ENCODE measurements at places on chromosomes 2 and 18. TPM values are rescaled to one million over a fixed set of nuclear protein-coding genes. Genes with fewer than 3 reads are reported as not detected.

- no peaks in the 10 kb centered on the region for H3K4me1 ChIP-seq
- H3K4me3 ChIP-seq: peak overlapping the region; percentile 79
- peak; percentile 55 for DNase-seq
- H3K27ac ChIP-seq: peak overlapping the region; percentile 94
Observed at GRCh38 chr2:120253021-120253882, 600 bp downstream of the RALB start.

- H3K4me1 ChIP-seq: no peaks in the 10 kb centered on the region
- no peak overlapping the region for H3K27ac ChIP-seq
- H3K4me3 ChIP-seq: peak overlapping the region; percentile 25
- H3K27me3 ChIP-seq: no peaks in the 10 kb centered on the region
Observed at GRCh38 chr18:22683196-22683676, 249.9 kb upstream of the RBBP8 start.

- H3K4me1 ChIP-seq: peaks cover 13% of the 10 kb centered on the region
- DNase-seq: no peak
- H3K4me3 ChIP-seq: no peak overlapping the region
- H3K36me3 ChIP-seq: no peaks in the 10 kb centered on the region
- H3K27me3 ChIP-seq: no peaks in the 10 kb centered on the region
Observed at GRCh38 chr2:33130054-33130447, 183.3 kb downstream of the LTBP1 start.

DNA sequence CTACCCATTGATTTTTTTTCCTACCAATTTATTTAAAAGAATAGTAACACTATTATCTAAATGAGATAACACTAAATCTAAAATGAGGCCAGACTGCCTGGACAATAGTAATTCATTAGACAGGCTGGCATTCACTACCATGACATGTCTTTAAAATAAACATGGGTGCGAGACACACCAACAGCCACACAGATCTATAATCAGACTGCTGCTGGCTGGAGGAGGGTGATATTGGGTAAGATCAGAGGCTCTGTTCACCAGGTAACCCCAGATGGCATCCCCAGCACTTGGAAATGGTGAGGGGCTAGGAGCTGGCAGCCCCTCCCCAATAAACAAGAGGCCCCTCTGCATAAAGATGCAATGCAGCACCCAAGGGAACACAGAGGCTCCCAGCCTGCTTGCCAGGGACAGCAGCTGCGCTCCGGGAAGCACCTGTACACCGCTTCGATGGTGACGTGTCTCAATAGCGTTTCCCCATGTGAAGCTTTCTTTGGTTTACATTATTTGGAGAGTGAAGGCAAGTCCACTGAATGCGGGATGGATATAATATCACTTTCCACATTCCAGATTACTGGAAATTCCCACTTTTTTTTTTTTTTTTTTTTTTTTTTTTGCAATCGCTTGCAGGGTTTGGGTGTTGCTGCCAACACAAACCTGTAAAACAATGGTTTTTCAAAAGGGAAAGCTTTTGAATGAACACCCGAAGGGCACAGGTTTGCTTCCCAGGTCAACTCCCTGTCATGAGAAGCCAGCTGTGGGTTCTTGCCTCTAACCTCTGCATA lies 159.0 kb downstream of the ZNF516 start:
- no peak overlapping the region for H3K27ac ChIP-seq
- no peaks in the 10 kb centered on the region for H3K27me3 ChIP-seq
- H3K36me3 ChIP-seq: no peaks in the 10 kb centered on the region
- no peak overlapping the region for H3K4me3 ChIP-seq
- DNase-seq: no peak
- H3K4me1 ChIP-seq: no peaks in the 10 kb centered on the region

GRCh38 chr2:12543076-12543977 lies 173.4 kb upstream of the TRIB2 start:
- H3K27ac ChIP-seq: peak overlapping the region; percentile 41
- no peaks in the 10 kb centered on the region for H3K36me3 ChIP-seq
- no peaks in the 10 kb centered on the region for H3K4me1 ChIP-seq
- no peak for DNase-seq

GRCh38 chr2:152247337-152247695 lies 71.8 kb upstream of the STAM2 start:
- no peaks in the 10 kb centered on the region for H3K36me3 ChIP-seq
- no peak overlapping the region for H3K27ac ChIP-seq
- no peak overlapping the region for H3K4me3 ChIP-seq
- H3K27me3 ChIP-seq: no peaks in the 10 kb centered on the region

DNA sequence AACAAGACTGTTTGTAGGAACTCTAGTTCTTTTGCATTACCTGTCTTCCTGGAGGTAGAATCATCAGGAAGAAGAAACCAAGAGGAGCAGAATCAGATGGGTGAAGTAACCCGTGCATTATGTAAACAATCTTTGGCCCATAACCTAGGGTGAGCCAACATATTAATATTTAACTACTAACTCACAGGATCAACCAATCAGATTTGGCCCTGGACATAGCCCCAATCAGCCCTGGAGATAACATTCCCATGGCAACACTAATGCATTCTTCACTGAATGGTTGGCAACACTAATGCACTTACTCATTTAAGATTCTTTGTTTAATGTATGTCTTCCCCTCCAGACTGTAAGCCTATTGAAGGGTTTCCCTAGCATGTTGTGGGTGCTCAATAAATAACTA lies 72.0 kb upstream of the CTAGE1 start:
- no peak overlapping the region for H3K4me3 ChIP-seq
- DNase-seq: no peak
- no peaks in the 10 kb centered on the region for H3K27me3 ChIP-seq
- H3K4me1 ChIP-seq: no peaks in the 10 kb centered on the region
- H3K27ac ChIP-seq: no peak overlapping the region

- no peaks in the 10 kb centered on the region for H3K36me3 ChIP-seq
- no peak overlapping the region for H3K4me3 ChIP-seq
- DNase-seq: no peak
Observed at GRCh38 chr2:82275599-82275998, 1971.0 kb upstream of the LRRTM1 start.

GRCh38 chr18:61854578-61855448 lies 38.0 kb downstream of the RNF152 start:
- no peaks in the 10 kb centered on the region for H3K27me3 ChIP-seq
- H3K4me3 ChIP-seq: no peak overlapping the region
- H3K36me3 ChIP-seq: no peaks in the 10 kb centered on the region
- no peak for DNase-seq
- H3K27ac ChIP-seq: no peak overlapping the region

GRCh38 chr18:10928772-10929373 lies 220.5 kb downstream of the PIEZO2 start:
- H3K4me1 ChIP-seq: no peaks in the 10 kb centered on the region
- no peaks in the 10 kb centered on the region for H3K27me3 ChIP-seq

DNA sequence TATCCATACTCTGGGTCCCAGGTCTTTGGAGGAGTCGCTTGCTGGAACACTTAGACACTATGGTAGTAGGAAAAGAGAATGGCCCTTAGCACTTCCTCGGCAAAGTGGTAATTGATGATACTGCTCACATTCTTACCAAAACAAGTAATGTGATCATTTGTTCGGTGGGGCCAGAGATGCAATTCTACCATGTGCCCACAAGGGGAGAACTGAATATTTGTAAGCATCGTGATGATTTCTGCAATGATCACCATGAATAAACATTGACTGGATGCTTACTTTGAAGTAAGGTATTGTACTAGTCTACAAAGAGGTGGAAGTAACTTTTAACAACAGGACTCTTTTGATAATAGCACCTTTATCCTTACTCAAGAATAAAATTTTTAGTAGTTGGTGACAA lies 109.7 kb downstream of the CD8B2 start:
- DNase-seq: no peak
- H3K4me1 ChIP-seq: no peaks in the 10 kb centered on the region
- no peak overlapping the region for H3K4me3 ChIP-seq
- H3K36me3 ChIP-seq: no peaks in the 10 kb centered on the region

DNA sequence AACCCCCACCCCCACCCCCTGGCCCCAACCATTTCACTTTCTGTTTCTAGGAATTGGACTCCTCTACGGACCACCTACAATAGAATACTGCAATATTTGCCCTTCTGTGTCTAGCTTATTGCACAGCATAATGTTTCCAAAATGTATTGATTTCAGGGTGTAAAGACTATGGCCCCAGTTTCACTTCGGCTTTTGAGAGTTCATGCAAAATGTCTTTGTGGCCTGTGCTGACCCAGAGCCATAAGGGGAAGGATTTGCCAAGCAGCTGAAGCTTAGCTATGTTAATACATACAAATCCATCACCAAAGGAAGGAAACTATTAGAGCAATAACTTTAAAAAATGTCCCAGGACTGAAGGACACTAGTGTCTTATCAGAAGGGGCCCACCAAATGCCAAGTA lies 11.2 kb upstream of the ATP9B start:
- DNase-seq: no peak
- H3K36me3 ChIP-seq: no peaks in the 10 kb centered on the region
- peaks cover 1% of the 10 kb centered on the region for H3K4me1 ChIP-seq
- no peak overlapping the region for H3K27ac ChIP-seq

DNA sequence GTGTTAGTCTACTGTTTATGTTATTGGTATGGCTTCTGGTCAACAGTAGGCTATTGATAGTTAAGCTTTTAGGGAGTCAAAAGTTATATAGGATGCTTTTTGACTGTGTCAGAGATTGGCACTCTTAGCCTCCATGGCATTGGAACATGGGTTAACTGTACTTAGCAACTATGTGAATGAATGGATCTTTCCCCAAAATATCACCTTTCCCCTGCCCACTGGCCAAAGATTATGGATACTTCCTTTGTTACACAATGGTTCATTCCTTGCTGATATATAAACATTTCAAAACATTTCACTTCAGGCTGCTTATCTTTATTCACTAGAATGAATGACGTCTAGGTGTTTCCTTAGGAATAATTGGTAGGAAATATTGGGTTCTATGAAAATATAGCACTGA lies 62.1 kb upstream of the DOCK10 start:
- no peaks in the 10 kb centered on the region for H3K36me3 ChIP-seq
- no peak overlapping the region for H3K27ac ChIP-seq
- no peaks in the 10 kb centered on the region for H3K27me3 ChIP-seq
- no peak for DNase-seq

DNA sequence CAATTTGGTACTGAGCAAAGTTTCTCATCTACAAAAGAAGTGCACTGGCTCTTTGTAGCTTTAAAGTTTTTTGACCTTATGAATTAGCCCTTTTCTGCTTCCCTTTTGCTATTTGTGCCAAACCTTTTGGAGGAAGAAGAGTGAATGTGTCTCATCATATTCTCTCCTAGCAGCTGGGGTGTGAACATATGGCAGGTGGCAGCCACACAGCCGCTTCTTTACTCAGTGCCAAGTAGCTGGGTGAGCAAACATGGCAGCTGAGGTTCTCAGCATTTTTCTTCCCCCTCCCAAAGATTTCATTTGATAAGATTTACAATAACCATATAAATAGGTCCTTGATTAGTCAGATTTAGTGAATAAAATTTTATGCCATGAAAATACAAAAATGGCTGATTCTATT lies 46.7 kb upstream of the STK17B start:
- no peaks in the 10 kb centered on the region for H3K4me1 ChIP-seq
- no peaks in the 10 kb centered on the region for H3K27me3 ChIP-seq
- no peaks in the 10 kb centered on the region for H3K36me3 ChIP-seq
- H3K27ac ChIP-seq: no peak overlapping the region
- no peak overlapping the region for H3K4me3 ChIP-seq

- H3K36me3 ChIP-seq: no peaks in the 10 kb centered on the region
- no peaks in the 10 kb centered on the region for H3K4me1 ChIP-seq
- no peak overlapping the region for H3K4me3 ChIP-seq
- DNase-seq: no peak
- H3K27ac ChIP-seq: no peak overlapping the region
Observed at GRCh38 chr2:239495791-239496233, 95.0 kb upstream of the HDAC4 start.

GRCh38 chr18:7174344-7175095 lies 56.4 kb upstream of the LRRC30 start:
- no peak overlapping the region for H3K27ac ChIP-seq
- H3K27me3 ChIP-seq: no peaks in the 10 kb centered on the region
- no peak overlapping the region for H3K4me3 ChIP-seq
- peak; percentile 56 for DNase-seq
- H3K36me3 ChIP-seq: no peaks in the 10 kb centered on the region
- no peaks in the 10 kb centered on the region for H3K4me1 ChIP-seq

GRCh38 chr2:163779970-163780597 lies 44.3 kb upstream of the FIGN start:
- no peaks in the 10 kb centered on the region for H3K4me1 ChIP-seq
- H3K27me3 ChIP-seq: no peaks in the 10 kb centered on the region
- no peak overlapping the region for H3K4me3 ChIP-seq
- H3K36me3 ChIP-seq: no peaks in the 10 kb centered on the region

DNA sequence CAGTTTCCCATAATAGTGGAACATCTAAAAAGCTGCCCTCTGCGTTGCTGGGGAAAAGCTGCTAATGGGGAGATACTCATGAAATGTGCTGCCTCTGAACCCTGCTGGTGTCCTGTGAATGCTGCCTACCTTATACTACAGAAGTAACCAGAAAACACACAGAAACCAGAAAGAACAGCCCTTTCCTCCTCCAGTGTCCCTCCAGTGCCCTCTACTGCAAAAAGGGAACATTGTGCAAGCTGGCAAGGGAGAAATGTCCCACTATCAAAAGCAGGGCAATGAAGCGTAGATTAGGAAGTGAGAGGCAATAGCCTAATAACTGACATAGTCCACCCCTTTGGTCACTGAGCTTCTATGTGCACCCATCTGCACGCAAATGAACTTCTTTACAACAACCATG lies 162.7 kb upstream of the ETAA1 start:
- no peak for DNase-seq
- no peaks in the 10 kb centered on the region for H3K4me1 ChIP-seq
- H3K27me3 ChIP-seq: no peaks in the 10 kb centered on the region
- no peak overlapping the region for H3K4me3 ChIP-seq
- no peaks in the 10 kb centered on the region for H3K36me3 ChIP-seq
- H3K27ac ChIP-seq: no peak overlapping the region

DNA sequence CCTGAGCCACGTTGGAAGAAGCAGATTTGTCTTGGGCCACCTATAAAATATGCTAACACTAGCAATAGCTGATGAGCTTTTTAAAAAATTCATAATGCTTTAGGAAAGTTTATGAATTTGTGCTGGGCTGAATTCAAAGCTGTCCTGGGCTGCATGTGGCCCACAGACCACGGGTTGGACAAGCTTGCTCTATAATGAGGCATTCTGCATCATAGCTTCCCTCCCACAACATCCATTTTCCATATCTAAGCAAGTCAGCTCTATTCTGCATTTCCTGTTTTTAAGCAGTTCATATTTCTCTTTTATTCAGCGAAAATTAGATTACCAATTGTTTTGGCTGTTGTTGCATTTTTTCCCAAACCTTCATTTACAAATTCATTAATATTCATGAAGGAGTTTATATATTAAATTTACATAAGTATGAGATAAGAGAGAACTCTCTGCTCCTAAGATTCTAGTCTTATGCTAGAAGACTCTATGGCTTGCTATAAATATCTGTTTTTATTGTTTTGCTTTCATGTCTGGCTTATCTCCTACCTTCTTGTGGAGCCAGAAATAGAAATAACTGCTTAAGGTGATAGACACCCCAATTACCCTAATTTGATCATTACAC lies 114.5 kb upstream of the HNRNPA3 start:
- no peaks in the 10 kb centered on the region for H3K4me1 ChIP-seq
- H3K27ac ChIP-seq: no peak overlapping the region
- DNase-seq: no peak
- no peaks in the 10 kb centered on the region for H3K27me3 ChIP-seq
- no peaks in the 10 kb centered on the region for H3K36me3 ChIP-seq

The LHCGR gene
- 0.29 TPM for total RNA-seq

The SNORC gene
- total RNA-seq: 23.1 TPM

The CCL20 gene
- total RNA-seq: 6.7 TPM

The REG3G gene
- not detected for total RNA-seq

The DNAH6 gene
- 2.3 TPM for total RNA-seq

The MAP4K3 gene
- total RNA-seq: 101 TPM

The TEKT4 gene
- total RNA-seq: not detected

The CCBE1 gene
- 4.9 TPM for total RNA-seq

The CIB4 gene
- not detected for total RNA-seq

The ALPI gene
- total RNA-seq: not detected

The DSC3 gene
- not detected for total RNA-seq
